ENCODE measurements at places on chromosomes 12 and 14.

DNA sequence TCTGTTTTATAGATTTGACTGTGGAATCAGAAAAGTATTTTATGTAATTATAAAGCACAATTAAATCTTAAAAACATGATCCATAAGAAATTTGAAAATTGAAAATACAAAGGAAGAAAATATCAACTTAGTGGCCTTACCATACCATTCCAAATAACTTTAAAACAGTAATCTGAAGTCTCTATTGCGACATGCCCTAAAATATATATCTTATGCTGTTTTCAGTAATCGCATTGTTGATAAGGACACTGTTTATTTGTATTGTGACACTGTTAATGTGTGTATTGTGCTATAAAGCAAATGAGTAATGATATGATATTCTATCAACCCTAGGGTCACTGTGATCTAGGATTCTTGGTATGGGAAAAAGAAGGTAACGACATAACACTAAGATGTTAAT lies 7.0 kb downstream of the KLHL28 start:
- no peak for DNase-seq

GRCh38 chr12:119500209-119500608 lies 93.4 kb upstream of the TMEM233 start:
- DNase-seq, result no peak

DNA sequence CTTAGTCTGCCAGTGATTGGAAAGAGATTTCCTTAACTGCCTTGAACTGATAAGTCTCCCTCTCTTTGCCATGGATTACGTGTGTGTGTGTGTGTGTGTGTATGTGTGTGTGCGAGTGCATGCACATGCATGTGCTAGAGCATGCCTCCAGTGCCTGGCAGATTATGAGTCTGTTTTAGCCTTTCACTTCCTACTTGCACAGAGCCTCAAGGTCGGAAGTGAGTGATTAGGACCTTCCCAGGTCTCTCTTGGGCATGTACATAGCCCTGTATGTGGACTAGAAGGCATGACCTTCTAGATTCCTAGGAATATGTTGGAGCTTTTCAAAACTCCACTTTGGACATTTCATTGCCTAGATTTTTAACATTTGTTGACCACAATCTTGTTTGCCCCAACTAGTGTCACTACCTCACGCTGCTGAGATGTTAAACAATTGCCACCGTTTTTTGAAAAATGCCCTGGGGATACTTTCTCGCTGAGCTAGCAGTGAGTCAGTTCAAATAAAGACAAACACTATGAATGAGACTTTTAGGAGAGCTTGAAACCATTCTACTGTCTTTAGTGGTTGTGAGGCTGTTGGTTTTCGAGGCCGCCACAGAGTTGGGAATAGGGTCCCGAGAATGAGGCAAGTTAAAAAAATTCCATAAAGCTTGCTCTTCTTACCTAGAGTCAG lies 28.2 kb downstream of the KIAA0586 start:
- DNase-seq, result no peak

DNA sequence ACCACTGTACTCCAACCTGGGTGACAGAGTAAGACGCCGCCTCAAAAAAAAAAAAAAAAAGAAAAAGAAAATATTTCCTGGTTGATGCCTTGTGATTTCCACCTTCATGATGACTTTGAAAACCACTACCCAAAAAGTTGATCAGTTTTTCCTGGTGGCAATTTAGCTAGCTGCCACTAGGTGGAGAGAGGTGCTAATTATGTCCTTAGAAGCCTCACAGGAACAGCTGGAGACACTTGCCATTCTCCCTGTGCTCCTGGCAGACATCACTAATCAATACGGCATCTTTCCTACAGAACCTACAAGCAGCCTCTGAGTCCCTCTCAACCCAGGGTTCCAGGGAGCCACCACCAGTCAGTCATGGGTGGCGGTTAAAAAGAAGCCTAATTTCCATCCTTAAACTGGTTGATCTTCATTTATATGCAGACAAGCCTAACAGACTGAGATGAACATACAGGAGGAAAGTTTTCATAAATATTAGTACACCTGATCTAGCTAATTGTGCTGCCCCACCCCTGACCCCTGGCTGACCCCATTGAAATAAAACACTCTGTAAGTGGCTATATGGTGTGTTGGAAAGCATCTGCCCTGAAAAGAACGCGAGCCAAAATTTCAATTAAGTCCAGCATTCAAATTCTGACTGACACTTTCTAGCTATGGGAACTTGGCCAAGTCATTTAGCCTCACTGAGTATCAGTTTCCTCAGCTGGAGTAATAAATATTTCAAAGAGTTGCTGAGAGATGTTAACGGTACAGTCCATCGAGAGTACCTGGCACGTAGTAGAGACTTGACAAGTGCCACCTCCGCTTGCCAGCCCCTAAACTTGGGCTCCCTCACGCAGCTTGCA lies 6.2 kb upstream of the OAS1 start:
- peak; percentile 67 for DNase-seq

DNA sequence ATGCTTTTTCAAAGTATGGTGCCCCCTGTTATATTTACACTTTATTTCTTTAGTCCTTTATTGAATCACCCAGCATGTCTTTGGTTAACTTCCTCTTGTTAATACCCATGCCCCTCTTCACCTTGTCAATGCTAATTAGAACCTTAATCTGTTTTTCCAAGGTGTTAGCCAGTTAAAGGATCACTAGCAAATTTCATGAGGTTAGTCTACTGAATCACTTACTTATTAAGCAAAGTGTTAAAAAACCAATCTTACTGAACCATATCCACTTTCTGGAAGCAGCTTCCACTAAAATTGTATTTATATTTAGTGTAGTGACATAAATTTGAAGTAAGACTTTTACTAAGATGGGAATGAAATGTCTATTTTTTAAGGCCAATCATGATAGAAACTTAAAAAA lies 27.9 kb downstream of the TAOK3 start:
- no peak for DNase-seq

GRCh38 chr14:91582761-91583160 lies 72.7 kb upstream of the PPP4R3A start:
- no peak for DNase-seq

DNA sequence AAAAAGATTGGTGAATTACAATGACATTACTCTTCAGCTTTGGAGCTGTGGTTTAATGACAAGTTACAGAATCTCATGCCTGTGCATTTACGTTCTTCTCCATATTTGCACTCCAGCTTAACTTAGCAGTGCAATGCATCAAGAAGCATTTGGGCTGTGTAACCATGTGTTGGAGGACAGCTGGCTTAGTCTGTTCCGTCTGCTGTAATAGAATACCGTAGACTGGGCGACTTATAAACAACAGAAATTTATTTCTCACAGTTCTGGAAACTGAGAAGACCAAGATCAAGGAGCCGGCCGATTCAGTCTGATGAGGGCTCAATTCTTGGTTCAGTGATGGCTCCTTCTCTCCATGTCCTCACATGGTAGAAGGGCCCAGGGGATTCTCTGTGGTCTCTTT lies 943.5 kb downstream of the BCL11B start:
- DNase-seq, result no peak

DNA sequence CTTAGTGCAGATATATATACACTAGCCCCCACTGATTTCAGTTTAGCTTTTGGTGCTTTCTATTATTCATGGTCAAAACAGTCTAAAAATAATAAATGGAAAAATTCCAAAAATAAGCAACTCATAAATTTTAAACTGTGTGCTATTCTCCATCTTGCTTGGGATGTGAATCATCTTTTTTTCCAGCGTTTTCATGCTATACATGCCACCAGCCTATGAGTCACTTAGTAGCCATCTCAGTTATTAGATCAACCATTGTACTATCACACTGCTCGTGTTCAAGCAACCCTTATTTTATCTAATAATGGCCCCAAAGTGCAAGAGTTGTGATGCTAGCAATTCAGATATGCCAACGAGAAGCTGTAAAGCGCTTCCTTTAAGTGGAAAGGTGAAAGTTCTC lies 73.9 kb upstream of the KRR1 start:
- no peak for DNase-seq

- no peak for DNase-seq
Measured at GRCh38 chr12:28083840-28084678, 106.2 kb upstream of the CCDC91 start.

DNA sequence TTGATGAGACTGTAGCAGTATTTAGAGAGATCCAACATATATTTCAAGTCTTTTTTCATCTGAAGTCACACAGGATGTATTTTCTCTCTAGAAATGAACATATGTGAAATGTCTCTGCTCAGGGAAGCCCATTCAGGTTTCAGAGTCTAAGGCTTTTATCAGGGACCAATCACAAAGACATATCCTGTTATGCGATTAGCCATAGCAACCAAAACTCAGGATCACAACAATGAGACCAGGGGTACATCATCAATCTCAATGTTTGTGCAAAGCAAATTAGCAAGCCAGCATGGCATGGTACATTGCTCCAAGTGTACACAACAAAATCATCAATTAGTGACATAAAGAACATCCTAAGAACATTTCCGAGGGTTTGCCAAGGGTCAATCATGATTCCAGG lies 99.2 kb upstream of the AMN1 start:
- DNase-seq, result peak; percentile 18

DNA sequence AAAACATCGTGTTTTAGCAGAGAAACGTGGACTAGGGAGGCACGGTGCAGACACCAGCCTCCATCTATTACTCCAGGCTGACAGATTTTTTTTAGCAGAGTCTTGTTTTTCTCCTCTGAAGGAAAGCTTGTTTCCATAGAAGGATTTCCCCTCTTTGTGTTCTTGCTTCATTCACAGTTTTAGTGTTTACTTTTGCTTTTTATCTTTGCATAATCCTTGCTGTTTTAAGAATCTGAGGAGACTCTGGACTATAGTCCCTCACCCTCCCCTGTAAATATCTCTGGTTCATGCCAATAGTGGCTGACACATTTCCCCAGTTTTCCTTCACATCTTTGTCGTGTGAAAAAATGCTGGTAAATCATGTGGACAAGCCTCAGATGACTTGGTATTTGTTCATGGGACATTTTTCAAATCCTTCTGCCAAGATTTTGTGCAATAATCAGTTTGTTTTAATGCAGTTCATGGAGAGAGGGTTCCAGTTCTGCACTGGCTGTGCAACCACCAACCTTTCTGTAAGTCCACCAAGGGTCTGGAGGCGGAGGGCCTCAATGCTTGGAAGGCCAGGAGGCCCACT lies 39.9 kb upstream of the TMCC3 start:
- DNase-seq, result no peak

DNA sequence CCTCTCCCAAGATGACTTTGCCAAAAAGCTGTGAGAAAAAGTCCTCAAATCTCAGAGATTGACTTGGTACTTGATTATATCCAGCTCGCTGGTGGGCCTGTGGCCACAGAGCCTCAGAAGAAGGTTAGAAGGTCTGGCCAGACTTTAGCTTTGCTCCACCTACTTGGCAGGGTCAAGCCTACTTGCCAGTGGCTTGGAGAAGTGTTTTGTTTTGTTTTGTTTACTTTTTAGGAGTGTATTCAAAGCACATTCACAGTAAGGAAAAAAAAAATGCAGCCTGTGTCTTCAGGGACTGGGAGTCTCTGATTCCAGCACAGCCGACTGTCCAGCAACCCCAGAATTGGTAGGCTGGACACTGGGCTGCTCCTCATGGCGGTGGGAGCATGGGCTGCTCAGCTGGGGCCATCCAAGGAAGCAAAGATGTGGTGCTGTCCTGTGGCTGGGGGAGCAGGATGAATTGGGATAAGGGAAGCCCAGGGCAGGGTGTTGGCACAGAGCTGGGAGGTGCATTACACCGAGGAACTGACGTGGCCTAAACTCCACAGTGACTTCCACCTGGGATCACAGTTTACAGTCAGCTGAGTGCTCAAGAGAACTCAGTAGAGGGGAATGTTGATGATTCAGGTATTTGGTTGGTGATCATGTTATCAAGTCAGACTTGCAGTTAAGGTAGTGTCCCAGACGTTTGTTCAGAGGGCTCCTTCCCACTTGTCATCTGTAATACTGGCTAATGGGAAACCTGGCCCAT lies 73.5 kb downstream of the PPP2R5C start:
- no peak for DNase-seq

DNA sequence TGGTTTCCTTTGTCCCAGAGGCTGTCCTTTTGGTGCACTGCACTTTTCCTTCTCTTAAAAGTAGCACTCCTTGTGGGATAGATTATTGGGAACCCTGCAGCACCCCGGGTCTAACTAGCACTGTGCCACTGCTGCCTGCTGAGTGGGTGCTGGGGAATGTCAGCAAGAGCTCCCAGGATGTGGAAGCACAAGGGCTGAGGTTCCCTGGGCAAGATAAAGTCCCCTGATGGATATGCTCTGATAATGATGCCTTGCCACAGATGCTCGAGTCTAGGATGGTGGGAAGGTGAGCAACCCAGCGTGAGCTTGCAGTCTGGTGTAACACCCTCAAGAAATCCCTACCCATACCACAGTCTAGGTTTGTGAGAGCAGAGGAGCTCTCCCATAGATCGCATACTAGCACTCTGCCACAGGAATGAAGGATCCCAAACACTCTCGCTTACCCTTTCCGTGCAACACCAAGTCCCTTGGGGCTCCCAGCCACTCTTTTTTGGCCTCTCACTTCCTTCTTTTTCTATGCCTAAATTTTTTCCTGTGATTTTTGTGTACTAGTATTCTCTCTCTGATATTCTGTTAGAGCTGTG lies 32.6 kb downstream of the USP15 start:
- DNase-seq, result no peak

DNA sequence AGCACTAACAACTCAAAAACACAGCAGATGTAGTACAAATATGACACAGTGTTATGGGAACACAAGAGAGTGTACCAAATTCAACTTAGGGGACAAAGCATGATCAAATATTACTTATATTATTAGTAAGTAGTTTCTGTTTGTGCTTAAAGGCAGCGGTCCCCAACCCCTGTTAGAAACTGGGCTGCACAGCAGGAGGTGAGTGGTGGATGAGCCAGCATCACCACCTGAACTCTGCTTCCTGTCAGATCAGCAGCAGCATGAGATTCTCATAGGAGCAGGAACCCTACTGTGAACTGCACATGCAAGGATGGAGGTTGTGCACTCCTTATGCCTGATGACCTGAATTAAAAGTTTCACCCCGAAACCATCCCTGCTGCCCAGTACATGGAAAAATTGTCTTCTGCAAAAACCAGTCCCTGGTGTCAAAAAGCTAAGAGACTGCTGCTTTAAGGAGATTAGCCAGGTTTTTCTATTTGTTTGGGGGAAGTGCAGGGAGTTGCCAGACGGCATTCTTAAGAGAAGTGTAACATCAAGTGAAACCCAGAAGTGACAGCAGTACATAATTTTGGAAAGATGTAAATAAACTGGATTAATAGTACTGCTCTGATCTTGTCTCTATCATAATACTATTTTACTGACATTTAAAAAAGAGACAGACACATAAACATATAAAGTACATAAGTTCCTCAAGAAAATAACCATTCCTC lies 26.7 kb downstream of the GTF2A1 start:
- DNase-seq, result no peak

DNA sequence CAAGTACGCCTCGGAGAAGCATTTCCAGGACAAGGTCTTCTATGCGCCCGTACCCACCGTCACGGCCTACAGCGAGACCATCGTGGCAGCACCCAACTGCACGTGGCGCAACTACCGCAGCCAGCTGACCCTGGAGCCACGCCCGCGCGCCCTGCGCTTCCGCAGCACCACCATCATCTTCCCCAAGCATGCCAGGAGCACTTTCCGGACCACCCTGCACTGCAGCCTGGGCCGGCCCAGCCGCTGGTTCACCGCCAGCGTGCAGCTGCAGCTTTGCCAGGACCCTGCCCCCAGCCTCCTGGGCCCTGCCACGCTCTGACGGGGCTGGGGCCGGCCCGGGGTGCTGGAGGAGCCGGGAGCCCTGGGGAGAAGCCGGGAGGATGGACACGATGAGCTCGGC lies 19.3 kb downstream of the RFLNA start:
- no peak for DNase-seq

All from CD4-positive, alpha-beta T cell treated with Interleukin-12 subunit alpha and Interleukin-12 subunit beta, for 1 hour (primary cell).